ENCODE measurements at places on chromosomes 5 and 9.
A peak's percentile ranks its signal among the peaks of the same experiment; 100 is the strongest.

GRCh38 chr9:89177944-89178829, at the start of gene SHC3:
Gene SHC3 (minus strand): TSS chr9:89178818. CDS start chr9:89178460, 358 bp downstream.
- peak; percentile 36 for DNase-seq

DNA sequence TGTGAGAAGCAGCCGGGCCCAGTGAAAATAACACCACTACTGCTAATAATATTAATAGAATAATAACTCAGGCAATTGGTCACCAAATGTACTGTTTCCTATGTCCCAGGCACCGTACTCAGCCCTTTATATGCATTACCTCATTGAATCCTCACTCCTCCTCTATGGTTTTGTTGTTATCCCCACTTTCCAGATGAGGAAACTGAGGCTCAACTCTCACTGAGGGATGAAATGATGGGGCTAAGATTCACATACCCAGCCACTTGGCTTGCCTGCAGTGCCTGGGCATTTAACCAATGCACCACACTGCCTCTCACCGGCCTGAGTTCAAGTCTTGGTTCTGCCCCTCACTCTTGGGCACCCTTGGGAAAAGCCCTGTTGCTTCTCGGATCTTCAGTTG, 34.1 kb downstream of the WHRN start:
- no peak for DNase-seq

- no peak for DNase-seq
Measured at GRCh38 chr5:61678966-61679365, 346.9 kb downstream of the ZSWIM6 start.

- DNase-seq = no peak
Measured at GRCh38 chr5:172607213-172607793, 33.8 kb upstream of the NEURL1B start.

GRCh38 chr9:12997009-12997408, 222.2 kb downstream of the LURAP1L start:
- no peak for DNase-seq

GRCh38 chr9:127139775-127140174, 17.3 kb upstream of the ANGPTL2 start:
- no peak for DNase-seq

Data from fibroblast of skin of back (primary cell).